ENCODE measurements at places on chromosomes 7 and 10. TPM values are rescaled to one million over a fixed set of nuclear protein-coding genes. Genes with fewer than 3 reads are reported as not detected.

DNA sequence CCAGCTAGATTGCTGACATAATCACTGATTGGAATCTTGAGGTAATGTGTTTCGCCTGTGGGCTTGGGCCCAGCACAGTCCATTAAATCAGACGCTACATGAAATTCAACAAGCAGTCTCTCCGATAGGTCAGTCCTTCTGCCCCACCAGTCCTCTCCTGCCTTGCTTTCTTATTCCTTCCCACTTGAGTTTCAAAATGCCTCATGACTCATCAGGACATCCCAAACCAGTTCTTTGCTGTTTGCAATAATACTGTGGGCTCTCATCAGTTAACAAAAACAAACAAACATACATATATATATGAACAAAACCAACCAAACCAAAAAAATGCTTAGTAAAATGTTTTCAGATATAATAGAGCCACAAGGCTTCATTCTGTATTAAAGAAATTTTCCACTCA lies 599.0 kb downstream of the SORCS1 start:
- DNase-seq = no peak
- H3K27ac ChIP-seq = no peak overlapping the region
- no peak overlapping the region for H3K4me3 ChIP-seq

- no peak overlapping the region for H3K4me3 ChIP-seq
- H3K36me3 ChIP-seq = no peaks in the 10 kb centered on the region
- H3K27ac ChIP-seq = no peak overlapping the region
Observed at GRCh38 chr7:96426027-96426426, 104.1 kb upstream of the SLC25A13 start.

DNA sequence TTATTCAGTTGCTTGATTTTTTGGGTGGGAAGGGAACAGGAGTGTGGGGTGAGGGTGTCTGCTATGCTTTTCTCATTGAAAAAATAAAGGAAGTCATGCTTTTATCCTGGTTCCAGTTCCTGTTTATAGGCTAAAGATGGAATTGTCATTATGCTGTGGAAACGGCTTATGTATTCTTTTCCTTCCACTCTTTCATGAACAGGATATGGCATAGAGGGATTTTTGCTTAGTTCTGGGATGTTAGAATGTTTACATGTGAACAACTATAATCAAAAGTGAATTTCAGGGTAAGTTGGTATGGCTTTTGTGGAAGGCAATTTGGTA lies 35.9 kb upstream of the PTPN12 start:
- no peaks in the 10 kb centered on the region for H3K4me1 ChIP-seq
- no peak for DNase-seq
- no peak overlapping the region for H3K4me3 ChIP-seq
- H3K36me3 ChIP-seq = no peaks in the 10 kb centered on the region
- H3K27ac ChIP-seq = no peak overlapping the region

DNA sequence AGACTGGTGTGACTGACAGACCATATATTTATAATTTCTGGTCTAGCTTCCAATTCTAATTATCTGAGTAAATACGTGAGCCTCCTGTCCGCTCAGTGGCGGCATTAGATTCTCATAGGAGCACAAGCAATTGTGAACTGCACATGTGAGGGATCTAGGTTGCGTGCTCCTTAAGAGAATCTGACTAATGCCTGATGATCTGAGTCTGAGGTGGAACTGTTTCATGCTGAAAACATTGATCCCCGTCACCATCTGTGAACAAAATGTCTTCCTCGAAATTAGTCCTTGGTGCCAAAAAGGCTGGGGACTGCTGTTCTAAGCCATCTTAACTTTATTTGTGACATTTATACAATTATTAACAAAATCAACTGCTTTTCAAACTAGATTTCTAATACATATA lies 164.7 kb upstream of the MEOX2 start:
- H3K27ac ChIP-seq = no peak overlapping the region
- H3K27me3 ChIP-seq = no peaks in the 10 kb centered on the region
- no peaks in the 10 kb centered on the region for H3K36me3 ChIP-seq
- DNase-seq = no peak

DNA sequence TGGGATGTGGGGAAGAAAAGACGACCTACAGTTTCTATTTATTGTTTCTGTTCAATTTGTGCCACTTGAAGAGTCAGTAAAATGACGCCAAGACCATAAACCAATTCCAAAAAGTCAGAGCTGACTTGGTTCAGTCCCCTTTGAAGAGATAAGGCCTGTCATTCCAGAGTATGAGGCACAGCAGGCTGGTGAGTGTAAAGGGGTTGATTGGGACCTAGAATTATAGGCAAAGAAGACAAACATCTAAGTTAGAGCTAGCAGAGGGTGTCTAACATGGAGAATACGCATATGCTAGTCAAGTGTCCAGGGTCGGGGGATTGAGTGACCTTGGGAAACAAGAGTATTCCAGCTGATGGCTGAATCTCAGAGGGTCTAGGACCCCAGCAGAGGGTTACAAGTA lies 23.6 kb downstream of the NRP1 start:
- peaks cover 6% of the 10 kb centered on the region for H3K27me3 ChIP-seq
- no peak overlapping the region for H3K4me3 ChIP-seq
- no peaks in the 10 kb centered on the region for H3K4me1 ChIP-seq
- DNase-seq = no peak

- peaks cover 37% of the 10 kb centered on the region for H3K36me3 ChIP-seq
- peaks cover 41% of the 10 kb centered on the region for H3K4me1 ChIP-seq
- no peak overlapping the region for H3K4me3 ChIP-seq
- no peaks in the 10 kb centered on the region for H3K27me3 ChIP-seq
- no peak overlapping the region for H3K27ac ChIP-seq
- DNase-seq = no peak
Observed at GRCh38 chr10:50322077-50322476, 70.8 kb upstream of the ASAH2 start.

DNA sequence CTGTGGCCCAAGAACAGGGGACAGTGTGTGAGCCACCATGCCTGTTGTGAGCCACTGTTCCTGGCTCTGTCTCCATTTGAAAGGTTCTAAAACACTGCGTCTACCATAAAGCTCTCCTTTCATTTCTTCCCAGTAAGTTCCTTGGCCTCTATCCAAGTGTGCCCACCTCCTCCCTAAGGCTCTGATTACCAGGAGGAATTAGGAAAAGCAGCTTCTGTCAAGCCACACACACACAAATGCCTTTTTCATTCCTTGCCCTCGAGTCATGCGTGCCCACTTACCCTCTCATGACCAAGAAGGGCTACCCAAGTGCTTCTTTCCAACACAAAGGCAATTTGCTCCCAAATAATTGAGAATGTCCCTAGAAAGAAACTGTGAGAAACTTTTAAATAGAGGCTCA lies 70.8 kb upstream of the PARD3 start:
- no peaks in the 10 kb centered on the region for H3K27me3 ChIP-seq
- no peak overlapping the region for H3K27ac ChIP-seq
- no peak overlapping the region for H3K4me3 ChIP-seq

GRCh38 chr7:141522657-141523342 lies 28.4 kb upstream of the AGK start:
- DNase-seq = no peak
- no peaks in the 10 kb centered on the region for H3K4me1 ChIP-seq
- no peak overlapping the region for H3K27ac ChIP-seq
- H3K4me3 ChIP-seq = no peak overlapping the region
- no peaks in the 10 kb centered on the region for H3K36me3 ChIP-seq

- H3K27me3 ChIP-seq = peaks cover 56% of the 10 kb centered on the region
- peak overlapping the region; percentile 83 for H3K4me3 ChIP-seq
- DNase-seq = peak; percentile 46
- H3K36me3 ChIP-seq = no peaks in the 10 kb centered on the region
- H3K27ac ChIP-seq = no peak overlapping the region
Observed at GRCh38 chr10:42753126-42753506, 29.5 kb upstream of the BMS1 start.

- no peaks in the 10 kb centered on the region for H3K36me3 ChIP-seq
- H3K4me1 ChIP-seq = no peaks in the 10 kb centered on the region
Observed at GRCh38 chr7:112523871-112524270, 43.1 kb downstream of the LSMEM1 start.

- no peak overlapping the region for H3K27ac ChIP-seq
- no peaks in the 10 kb centered on the region for H3K36me3 ChIP-seq
Observed at GRCh38 chr7:3835109-3835508, 534.1 kb downstream of the SDK1 start.

GRCh38 chr10:34260904-34261303 lies 554.2 kb downstream of the PARD3 start:
- no peak overlapping the region for H3K27ac ChIP-seq
- no peaks in the 10 kb centered on the region for H3K4me1 ChIP-seq
- H3K4me3 ChIP-seq = no peak overlapping the region
- H3K27me3 ChIP-seq = no peaks in the 10 kb centered on the region
- H3K36me3 ChIP-seq = no peaks in the 10 kb centered on the region

- H3K4me3 ChIP-seq = no peak overlapping the region
- H3K27me3 ChIP-seq = no peaks in the 10 kb centered on the region
- H3K27ac ChIP-seq = no peak overlapping the region
- H3K4me1 ChIP-seq = no peaks in the 10 kb centered on the region
- peaks cover 37% of the 10 kb centered on the region for H3K36me3 ChIP-seq
Observed at GRCh38 chr7:45720989-45721388, 146.8 kb downstream of the ADCY1 start.

- peaks cover 43% of the 10 kb centered on the region for H3K4me1 ChIP-seq
- peak overlapping the region; percentile 99 for H3K27ac ChIP-seq
- H3K36me3 ChIP-seq = peaks cover 16% of the 10 kb centered on the region
- peak; percentile 40 for DNase-seq
- no peaks in the 10 kb centered on the region for H3K27me3 ChIP-seq
Observed at GRCh38 chr10:130109796-130110245, 809 bp downstream of the C10orf143 start.

GRCh38 chr10:84336406-84337090 lies 8.2 kb downstream of the CCSER2 start:
- no peak overlapping the region for H3K27ac ChIP-seq
- H3K27me3 ChIP-seq = no peaks in the 10 kb centered on the region
- no peaks in the 10 kb centered on the region for H3K36me3 ChIP-seq
- H3K4me3 ChIP-seq = no peak overlapping the region

GRCh38 chr7:100684534-100685042 lies 9.5 kb downstream of the GIGYF1 start:
- H3K36me3 ChIP-seq = peaks cover 72% of the 10 kb centered on the region
- DNase-seq = no peak
- no peaks in the 10 kb centered on the region for H3K27me3 ChIP-seq
- no peak overlapping the region for H3K27ac ChIP-seq
- no peak overlapping the region for H3K4me3 ChIP-seq
- peaks cover 9% of the 10 kb centered on the region for H3K4me1 ChIP-seq

GRCh38 chr7:418636-419280 lies 100.9 kb downstream of the PDGFA start:
- no peaks in the 10 kb centered on the region for H3K36me3 ChIP-seq
- H3K27ac ChIP-seq = no peak overlapping the region
- no peaks in the 10 kb centered on the region for H3K4me1 ChIP-seq
- DNase-seq = no peak
- no peaks in the 10 kb centered on the region for H3K27me3 ChIP-seq

DNA sequence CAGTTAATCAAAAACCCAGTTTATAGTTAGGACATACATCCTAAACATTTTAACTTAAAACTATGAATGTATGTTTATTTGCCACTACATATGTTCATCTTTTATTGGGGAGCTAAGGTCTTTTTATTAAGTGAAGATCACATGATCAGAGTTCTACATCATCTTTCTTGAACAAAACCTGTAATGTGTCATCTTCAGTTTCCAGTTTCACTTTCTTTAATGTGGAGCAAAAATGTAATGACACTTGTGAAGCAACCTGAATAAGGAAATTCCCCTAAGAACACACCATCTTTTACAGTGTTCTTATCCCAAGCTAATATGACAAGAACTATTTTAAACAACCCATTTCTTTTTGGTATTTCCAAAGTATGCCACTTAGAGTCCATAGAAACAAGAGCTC lies 166.7 kb upstream of the BET1 start:
- no peak overlapping the region for H3K4me3 ChIP-seq
- H3K4me1 ChIP-seq = peaks cover 22% of the 10 kb centered on the region
- no peak for DNase-seq
- H3K27ac ChIP-seq = peak overlapping the region; percentile 24

DNA sequence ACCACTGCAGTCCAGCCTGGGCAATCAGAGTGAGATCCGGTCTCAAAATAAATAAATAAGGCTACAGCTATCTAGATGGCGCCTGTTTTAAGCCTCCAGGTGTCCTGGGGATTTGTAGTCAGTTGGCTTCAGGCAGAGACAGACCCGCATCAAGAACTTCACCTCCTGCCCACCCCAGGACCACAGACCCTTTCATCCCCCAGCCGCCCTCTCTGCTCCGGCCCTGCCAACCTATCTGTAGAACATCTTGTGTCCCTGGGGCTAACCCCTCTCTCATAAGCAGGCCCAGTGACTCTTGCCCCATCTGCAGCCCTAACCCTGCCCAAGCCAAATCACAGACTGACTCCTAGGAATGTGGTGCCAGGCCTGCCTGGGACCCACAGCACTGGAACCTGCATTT lies 17.9 kb downstream of the PDIA4 start:
- H3K27ac ChIP-seq = no peak overlapping the region
- no peak for DNase-seq
- H3K27me3 ChIP-seq = no peaks in the 10 kb centered on the region
- H3K36me3 ChIP-seq = peaks cover 86% of the 10 kb centered on the region
- H3K4me3 ChIP-seq = no peak overlapping the region

NRP1 gene
- not detected for total RNA-seq

HNRNPF gene
- 253 TPM for total RNA-seq

ADIRF gene
- total RNA-seq = 7.9 TPM

EN2 gene
- total RNA-seq = not detected

Measured in activated B cell treated with CpG ODN at 0.5 μM for 24 hours (primary cell).